ENCODE measurements at places on chromosomes 4 and X.

DNA sequence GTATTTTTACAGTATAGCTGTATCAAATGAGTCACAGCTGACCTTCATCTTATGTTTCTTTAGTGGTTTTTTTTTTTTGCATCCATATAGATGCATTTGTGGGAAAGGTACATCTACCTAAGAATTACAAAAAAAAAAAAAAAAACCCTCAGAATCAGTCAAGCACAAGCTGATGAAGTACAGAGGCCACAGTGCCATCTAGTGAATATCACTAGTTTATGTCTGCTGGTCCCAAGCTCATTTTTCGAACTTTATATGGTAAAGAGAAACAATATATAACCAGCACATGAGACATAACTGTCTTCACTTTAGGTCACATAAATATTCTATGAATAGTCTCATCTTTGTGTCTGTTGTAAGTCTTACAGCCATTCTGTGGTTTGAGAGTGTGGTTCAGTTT lies 220.1 kb downstream of the DLG3 start:
- no peak for DNase-seq

- no peak for DNase-seq
These were observed 165.7 kb upstream of the CT83 start for GRCh38 chrX:116628464-116628863.

- DNase-seq = no peak
These were observed 1952.2 kb downstream of the PCDH7 start for GRCh38 chr4:32672359-32672758.

DNA sequence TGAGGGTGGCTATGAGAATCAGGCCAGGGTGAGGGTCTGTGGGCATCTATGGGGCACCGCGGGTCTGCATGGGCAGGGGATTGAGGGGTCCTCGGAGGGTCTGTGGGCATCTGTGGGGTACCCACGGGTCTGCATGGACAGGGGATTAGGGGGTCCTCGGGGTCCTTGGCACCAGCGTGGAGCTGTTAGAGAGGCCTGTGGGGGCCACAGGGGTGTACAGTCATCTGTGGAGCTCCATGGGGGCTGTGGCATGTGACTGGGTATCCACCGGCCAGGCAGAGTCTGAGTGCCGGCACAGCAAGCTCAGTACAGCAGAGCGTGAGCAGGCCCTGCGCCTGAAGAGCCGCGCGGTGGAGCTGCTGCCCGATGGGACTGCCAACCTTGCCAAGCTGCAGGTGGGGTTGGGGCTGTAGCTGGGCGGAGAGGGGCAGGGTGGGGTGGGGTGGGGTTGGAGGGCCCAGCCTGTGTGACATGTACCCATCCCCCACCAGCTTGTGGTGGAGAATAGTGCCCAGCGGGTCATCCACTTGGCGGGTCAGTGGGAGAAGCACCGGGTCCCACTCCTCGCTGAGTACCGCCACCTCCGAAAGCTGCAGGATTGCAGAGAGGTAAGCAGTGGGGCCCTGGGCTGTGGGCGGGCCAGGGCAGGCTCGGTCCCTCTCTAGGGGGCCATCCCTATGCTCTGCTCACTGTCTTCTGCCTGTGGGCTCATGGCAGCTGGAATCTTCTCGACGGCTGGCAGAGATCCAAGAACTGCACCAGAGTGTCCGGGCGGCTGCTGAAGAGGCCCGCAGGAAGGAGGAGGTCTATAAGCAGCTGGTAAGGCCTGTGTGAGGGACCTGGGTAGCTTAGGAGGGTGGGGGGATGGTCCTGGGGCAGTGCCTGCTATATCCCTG lies 12.9 kb downstream of the CCDC22 start:
- no peak for DNase-seq

- DNase-seq = no peak
These were observed 1479.5 kb downstream of the PCDH7 start for GRCh38 chr4:32199639-32200038.

DNA sequence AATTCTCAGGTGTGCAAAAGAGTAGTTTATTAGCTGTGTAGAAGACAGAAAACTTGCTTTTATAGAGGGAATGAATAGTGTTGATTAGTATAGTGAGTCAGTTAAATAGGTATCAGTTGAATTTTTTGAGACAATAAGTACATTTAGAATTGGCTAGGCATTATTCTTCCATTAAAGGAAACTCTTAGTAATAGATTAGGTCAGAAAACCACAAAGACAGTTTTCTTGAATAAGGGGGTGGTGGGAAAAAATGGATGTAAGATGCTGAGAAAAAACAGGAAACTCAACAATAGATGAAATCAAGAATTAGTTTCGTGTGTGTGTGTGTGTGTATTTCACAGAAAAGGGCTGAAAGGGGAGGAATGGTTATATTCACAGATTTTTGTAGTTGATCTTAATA lies 16.8 kb downstream of the CD38 start:
- no peak for DNase-seq

GRCh38 chr4:145930592-145930991 lies 8.0 kb downstream of the ZNF827 start:
- no peak for DNase-seq

DNA sequence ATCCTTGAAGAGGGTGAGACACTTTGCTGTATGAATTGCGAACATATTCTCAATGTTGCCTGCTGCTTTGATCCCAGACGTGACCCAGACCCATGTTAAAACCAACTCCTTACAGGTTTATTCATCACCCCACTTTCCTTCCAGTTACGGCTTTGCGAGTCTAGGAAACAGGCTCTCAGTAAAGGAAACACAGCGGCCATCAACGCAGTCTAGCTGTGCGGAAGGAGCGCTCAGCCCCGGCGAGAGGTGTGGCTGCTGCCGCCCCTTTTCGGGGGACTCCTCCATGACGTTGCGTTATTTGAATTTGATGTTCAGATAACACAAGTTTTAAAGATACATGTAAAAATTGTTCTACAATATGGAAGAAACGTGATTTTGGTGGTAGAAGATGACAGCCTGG lies 206.4 kb upstream of the FAT1 start:
- no peak for DNase-seq

GRCh38 chrX:97200454-97200853 lies 316.7 kb downstream of the RPA4 start:
- DNase-seq = no peak

GRCh38 chrX:25928316-25928715 lies 209.8 kb upstream of the MAGEB18 start:
- DNase-seq = no peak

DNA sequence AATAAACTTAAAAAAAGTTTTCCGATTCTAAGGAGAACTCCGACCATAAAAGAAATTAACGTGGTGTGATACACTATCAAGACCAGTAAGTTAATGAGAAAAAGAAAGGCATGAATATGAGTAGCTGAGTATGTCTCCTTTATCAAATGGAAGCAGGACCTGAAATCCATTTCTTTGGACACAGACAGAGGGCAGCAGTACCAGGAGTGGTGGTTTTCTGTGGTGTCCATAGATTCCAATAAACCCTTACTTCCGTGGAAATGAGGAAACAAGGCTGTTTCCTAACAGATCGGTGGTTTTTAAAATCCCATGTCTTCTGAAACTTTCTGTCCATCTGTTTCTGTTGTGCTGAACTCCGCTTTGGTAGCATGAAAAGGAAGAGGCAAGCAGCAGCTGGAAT lies 128.5 kb upstream of the TSPAN5 start:
- DNase-seq = no peak
